Dorsolateral prefrontal cortex (tissue), 122 donors: ENCODE measurements at places on chromosomes 2 and 18.

GRCh38 chr2:237714690-237715458, 83.7 kb upstream of the RBM44 start:
- DNase-seq: no peak

- no peak for DNase-seq
Measured at GRCh38 chr2:199668645-199669044, 182.3 kb downstream of the FTCDNL1 start.

DNA sequence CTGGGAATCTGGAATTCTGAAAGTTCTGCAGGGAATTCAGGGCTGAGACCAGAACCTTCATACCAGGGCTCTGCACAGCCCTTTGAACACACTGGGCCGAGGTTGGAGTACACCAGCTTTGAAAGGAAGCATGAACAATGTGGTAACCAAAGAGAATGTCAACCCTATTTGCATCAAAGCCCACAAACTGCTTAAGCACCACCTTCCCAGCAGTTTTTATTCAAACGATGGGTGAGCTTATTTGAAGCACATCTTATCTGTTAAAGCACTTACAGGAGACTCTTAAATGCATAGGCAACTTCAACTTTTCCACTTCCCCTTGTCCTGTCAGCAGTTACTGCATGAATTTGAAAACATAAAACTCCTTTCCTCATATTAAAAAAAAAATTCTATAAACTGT, 96.6 kb downstream of the TXNL1 start:
- no peak for DNase-seq

- peak; percentile 25 for DNase-seq
Measured at GRCh38 chr2:74385396-74385795, 5.3 kb upstream of the DCTN1 start.

- no peak for DNase-seq
Measured at GRCh38 chr18:69948919-69949537, 1.4 kb upstream of the CD226 start.
